ENCODE measurements at places on chromosomes 1 and 21.

DNA sequence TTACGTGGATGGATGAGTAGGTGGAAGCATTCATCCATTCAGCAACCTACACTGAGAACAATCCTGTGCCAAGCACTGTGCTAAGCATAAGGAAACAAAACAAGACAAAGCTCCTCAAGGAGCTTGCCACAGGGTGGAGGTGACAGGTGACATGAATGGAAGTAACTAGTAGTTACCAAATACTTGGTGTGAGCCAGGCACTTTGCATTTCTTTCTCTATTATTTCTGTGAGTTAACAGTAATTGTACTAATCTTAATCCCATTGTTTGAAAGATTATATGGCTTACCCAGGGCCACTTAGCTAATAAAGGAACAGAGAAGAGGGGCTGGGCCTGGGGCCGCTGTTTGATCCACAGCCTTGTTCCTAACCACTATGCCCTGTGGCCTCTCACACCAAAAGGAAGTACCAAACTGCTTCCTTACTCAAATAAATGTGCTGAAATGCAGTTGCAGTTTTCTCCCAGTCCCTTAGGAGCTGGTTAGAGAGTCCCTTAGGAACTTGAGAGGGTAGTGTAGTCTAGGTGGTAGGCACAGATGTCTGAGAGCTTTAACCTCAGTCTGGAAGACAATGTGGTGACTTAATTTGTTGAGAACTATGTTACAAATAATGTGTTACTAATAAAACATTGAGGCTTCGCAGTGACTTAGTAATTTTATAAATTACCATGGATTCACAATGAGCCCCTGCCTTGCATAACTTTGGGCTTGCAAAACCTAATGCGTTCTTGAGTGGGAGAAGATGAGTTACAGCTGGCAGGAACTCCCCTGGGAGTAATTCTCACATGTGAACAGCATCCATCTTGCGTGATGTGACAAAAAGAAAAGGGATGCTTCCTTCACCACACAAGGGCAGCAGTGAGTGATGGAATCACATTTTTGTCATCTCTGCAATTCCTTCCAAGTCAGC lies 69.8 kb downstream of the MPZL1 start:
- no peak for DNase-seq

- DNase-seq = no peak
Observed at GRCh38 chr1:218201601-218202000, 83.5 kb upstream of the RRP15 start.

- no peak for DNase-seq
Observed at GRCh38 chr1:204350857-204351573, 8.7 kb downstream of the PLEKHA6 start.

DNA sequence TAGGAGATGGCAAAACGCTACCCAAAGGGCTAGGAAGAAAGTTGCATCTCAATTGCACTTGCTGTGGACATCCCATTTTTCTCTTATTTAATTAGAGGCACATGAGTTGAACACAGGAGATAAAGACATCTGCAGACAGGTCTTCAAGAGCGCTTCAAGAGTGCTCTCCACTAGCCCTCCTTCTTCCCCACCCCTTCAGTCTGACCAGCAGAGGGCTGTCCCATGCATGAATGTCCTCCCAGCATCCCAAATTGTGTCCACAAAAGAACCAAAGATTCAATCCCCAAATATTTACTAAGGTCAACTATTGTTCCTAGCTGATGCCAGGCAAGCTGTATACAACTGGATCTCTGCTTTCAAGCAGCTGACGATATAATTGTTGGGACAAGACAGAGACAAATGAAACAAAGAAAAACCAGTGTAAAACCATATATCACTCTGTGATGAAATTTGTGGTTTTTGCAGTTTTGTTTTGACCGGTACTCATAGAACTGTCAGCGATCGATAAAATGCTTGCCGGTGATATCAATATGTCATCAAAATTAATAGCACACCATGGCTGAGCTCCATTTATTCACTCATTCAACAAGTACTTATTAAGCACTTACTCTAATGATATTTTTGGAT lies 174.2 kb downstream of the TNR start:
- no peak for DNase-seq

GRCh38 chr21:29477347-29477746 lies 178.6 kb downstream of the BACH1 start:
- no peak for DNase-seq

DNA sequence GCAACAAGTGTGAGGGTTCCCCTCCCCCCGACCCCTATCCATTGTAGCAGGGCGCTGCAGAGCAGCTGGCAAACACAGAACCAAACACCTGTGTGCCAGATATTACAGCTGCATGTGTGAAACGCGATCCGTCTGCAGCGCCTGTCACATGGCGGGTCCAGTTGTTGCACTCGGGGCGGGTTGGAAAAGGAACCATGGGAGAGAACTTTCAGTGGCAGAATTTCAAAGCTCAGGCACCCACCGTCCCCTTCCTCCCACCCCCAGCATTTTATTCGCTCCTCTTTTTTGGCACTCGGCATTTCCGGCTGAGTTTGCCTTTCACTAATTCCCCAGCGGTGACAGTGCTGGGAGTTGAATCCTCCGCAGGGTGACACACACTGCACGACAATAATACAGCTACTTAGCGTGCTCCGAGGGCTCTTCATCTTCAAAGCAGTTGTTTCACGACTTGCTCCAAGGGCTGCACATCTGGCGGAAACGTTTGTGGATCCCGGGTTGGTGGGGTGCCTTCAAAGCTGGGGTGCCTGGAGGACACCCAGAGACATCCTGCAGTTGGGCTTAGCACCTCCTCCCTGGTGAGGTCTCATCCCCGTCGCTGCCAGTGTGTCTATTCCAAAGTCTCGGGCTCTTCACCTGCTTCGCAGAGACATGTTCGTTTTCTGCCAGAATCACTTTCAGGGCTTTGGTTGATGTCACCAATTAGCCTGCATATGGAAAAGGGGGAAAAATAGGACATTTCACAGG lies 180.7 kb downstream of the ZBTB18 start:
- DNase-seq = no peak

DNA sequence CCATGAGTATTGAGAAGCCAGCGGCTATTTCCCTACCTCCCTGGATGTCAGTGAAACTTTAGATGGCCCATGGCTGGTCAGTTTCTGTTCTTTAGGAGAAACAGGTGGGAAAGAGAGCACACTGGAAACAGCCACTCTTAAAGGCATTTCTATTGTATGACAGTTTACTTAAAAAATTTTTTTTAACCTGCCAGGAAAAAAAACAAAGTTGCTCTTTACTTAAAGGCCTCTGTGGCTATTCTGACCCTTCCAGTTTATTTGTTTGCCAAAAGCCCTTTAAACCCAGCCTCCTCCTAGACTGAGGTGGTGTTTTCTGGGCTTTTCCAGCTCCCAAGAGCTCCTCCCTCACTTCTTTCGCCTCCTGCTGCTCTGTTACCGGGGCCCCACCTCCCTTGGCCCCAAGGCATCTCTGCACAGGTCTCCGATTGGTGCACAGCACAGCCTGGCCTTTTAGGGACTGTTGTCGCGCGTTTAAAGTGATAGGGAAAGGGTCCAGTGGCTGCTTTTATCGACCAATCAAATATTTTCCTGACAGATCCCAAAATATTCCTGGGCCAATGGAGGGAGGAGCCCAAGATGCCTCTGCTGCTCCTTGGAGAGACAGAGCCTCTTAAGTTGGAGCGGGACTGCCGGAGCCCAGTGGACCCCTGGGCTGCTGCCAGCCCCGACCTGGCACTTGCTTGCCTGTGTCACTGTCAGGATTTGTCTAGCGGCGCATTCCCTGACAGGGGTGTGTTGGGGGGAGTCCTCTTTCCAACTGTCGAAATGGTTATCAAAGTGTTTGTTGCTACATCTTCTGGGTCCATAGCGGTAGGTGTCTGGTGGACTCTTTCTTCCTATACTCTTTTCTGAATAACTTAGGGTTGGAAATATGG lies at the start of gene SH3BGR:
TSS of gene SH3BGR (plus strand) at position 639 of the 875 bp plus-strand sequence. CDS start at position 766, 127 bp downstream.
- DNase-seq = no peak

GRCh38 chr1:230915078-230915477 lies 46.8 kb upstream of the C1orf198 start:
- DNase-seq = no peak

DNA sequence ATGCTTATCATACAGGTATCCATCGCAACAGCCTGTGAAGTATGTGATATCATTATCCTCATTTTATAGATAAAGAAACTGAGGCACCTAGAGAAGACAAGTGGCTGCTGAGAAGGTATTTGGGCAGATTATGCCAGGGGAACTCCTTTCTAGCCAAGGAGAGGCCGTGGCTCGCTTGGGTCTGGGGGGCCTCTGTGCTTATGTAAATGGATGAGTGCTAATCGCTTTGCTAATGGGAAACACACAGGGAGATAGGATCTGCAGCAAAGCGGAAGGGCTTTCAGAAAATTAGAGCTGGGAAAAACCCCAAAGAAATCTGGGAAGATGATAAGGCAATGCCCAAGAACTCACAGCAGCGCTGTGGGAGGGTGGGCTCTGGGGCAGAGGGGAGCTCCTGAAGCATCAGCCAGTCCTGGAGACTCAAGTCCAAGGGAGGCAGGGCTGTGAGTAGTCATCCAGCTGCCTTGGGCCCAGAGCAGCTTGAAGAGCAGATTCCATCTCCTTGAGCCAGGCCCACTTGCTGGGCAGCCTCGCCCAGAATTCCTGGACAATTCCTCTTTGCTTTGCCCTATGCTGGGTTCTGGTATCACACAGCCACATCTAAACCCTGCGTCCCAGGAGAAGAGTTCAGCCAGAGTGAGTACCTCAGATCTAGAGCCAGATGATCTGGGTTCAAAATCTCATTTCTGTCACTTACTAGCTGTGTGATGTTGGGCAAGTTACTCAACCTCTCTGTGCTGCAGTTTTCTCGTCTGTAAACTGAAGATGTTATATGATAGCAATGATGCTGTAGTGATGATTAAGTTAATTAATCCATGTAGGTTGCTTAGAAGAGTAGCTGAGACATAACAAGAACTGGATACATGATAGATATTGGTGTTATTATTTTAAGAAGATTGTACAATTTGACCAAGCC lies 36.7 kb downstream of the FOXD2 start:
- DNase-seq = no peak

GRCh38 chr1:30662291-30662840 lies 61.0 kb downstream of the MATN1 start:
- no peak for DNase-seq
